ENCODE measurements at places on chromosomes 2 and 18.

- DNase-seq: no peak
These were observed 56.4 kb upstream of the OTOF start for GRCh38 chr2:26534098-26534864.

DNA sequence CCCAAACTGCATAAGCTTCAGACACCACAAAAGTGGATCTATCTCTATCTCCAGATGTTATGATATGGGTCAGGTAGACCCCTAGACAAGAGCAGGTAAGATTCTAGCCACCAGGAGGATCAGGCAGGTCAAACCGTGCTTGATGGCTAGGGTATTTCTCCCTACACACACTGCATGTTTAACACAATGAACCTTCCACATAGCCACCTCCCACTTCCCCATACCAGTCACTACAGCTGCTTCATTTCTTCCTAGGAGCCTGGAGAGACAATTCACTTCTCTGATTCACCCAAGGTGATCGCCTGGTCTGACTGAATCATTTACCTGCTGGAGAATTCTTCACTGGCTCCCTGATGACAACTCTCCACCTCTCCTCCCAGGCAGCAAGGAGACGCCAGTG lies 66.0 kb upstream of the MYCN start:
- DNase-seq: no peak

GRCh38 chr2:112081262-112081661 lies 26.2 kb downstream of the TMEM87B start:
- no peak for DNase-seq

- DNase-seq: no peak
These were observed 633.2 kb upstream of the PKDCC start for GRCh38 chr2:41414486-41415230.

GRCh38 chr18:79528846-79529245 lies 133.1 kb downstream of the NFATC1 start:
- peak; percentile 70 for DNase-seq

DNA sequence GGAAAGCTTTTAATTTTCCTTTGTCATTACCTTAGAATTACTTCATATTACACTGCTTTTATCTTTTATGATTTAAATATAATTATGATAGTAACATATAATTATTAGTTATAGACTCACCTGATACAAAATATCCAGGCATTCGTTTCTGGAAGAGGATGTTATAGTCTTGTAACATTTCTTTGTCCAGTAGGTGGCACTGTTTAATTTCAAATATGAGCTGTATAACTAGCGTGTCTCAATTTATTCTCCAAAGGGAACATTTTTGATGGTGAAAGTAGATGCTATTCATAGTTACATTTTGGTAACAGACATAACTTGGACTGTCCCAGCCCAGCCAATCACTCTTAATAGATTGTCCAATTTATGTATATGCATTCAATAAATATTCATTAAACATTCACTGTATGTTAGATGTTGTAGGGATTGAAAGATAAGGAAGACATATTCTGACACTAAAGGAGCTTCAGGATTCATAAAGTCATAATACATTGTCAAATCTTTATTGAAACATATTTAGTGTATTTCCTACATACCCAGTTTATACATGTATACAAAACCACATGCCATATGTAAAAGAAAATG lies 19.2 kb downstream of the DAW1 start:
- no peak for DNase-seq

- DNase-seq: no peak
These were observed 91.7 kb downstream of the KLF7 start for GRCh38 chr2:207073801-207074678.

- DNase-seq: no peak
These were observed 53.6 kb upstream of the PKDCC start for GRCh38 chr2:41994233-41994637.

Data from activated T-cell treated with anti-CD3 and anti-CD28 coated beads for 1 hour (primary cell).